Cardiac muscle cell (in vitro differentiated cells and primary cell): ENCODE measurements at places on chromosomes 2 and 18. TPM values are rescaled to one million over a fixed set of nuclear protein-coding genes. Genes with fewer than 3 reads are reported as not detected.

GRCh38 chr2:133092571-133092970 is 422.6 kb upstream of the LYPD1 start:
- no peaks in the 10 kb centered on the region for H3K27me3 ChIP-seq
- no peak overlapping the region for H3K4me3 ChIP-seq
- no peak overlapping the region for H3K27ac ChIP-seq
- no peaks in the 10 kb centered on the region for H3K4me1 ChIP-seq
- no peak for DNase-seq

DNA sequence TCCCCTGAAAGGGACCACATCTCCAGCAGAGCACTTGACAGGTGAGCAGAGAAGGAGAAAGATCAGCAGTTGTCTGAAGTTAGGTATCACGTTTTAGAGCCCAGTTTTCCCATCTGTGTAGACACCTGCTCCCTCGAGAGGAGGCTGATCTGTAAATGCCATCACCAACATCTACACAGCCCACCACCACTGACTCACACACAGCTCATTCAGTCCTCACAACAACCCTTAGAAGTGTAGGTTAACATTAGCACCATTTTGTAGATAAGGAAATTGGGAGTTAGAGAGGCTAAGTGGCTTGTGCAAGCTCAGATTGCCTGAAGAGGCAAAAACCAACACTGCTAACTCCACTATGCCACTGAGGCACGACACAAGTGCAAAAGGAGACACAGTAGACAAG is 37.2 kb upstream of the STAT1 start:
- no peak for DNase-seq
- H3K27me3 ChIP-seq = no peaks in the 10 kb centered on the region
- H3K4me3 ChIP-seq = no peak overlapping the region
- peaks cover 9% of the 10 kb centered on the region for H3K4me1 ChIP-seq
- H3K27ac ChIP-seq = no peak overlapping the region

DNA sequence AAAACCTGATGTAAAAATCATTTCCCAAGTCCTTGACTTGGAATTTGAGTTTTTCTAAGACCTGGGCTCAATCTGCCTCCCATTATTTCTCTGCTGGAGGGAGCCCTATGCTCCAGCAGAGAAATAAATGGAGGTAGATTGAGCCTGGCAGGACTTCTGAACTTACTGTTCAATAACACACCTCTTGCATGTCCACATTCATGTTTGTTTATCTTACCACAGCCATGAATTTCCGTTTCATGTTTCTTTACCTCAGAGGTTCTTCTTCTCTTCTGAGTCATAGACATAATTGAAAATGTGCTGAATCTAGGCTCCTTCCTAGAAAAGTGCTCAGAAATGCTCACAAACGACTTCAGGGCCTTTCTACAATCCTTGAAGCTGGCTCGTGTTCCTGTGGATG is 170.8 kb downstream of the PMAIP1 start:
- no peak overlapping the region for H3K4me3 ChIP-seq
- no peaks in the 10 kb centered on the region for H3K36me3 ChIP-seq
- no peak overlapping the region for H3K27ac ChIP-seq
- DNase-seq = no peak
- H3K4me1 ChIP-seq = peaks cover 3% of the 10 kb centered on the region
- H3K27me3 ChIP-seq = no peaks in the 10 kb centered on the region

GRCh38 chr18:32439241-32439640 is 31.4 kb downstream of the GAREM1 start:
- no peaks in the 10 kb centered on the region for H3K36me3 ChIP-seq
- no peak for DNase-seq
- no peak overlapping the region for H3K27ac ChIP-seq
- no peak overlapping the region for H3K4me3 ChIP-seq
- no peaks in the 10 kb centered on the region for H3K27me3 ChIP-seq

DNA sequence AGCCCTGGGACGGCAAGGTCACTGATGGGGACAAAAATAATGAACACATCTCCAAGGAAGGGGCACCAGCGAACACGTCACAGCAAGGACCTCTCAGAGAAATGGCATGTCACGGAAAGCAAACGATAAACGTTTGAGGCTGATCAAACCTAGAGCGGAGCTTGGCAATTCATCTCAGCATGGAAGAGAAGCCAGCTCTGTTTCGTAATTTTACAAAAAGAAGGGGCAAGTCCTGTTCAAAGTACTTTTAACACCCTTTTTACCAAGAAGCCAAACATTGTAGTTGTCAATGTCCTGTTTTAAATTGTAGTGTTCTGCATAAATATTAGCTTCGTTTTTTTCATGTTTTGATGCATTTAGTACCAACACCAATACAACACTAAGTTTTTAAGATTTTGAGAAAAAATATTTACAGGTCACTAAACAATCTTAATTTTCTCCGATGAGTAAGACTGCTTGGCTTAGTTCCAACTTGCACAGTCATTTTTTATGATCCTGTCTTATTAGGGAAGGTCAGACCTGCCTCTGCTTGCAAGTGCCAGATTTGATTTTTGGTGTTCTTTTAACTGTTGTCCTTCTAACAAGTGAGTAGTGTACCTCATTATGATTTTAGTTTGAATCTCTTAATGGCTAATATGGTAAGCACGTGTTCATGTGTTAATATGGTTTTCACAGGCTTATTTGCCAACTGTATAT is 818.5 kb upstream of the SALL3 start:
- H3K36me3 ChIP-seq = no peaks in the 10 kb centered on the region
- H3K27me3 ChIP-seq = no peaks in the 10 kb centered on the region
- no peak for DNase-seq

GRCh38 chr2:84939426-84940087 is 31.4 kb upstream of the KCMF1 start:
- no peak for DNase-seq
- no peaks in the 10 kb centered on the region for H3K27me3 ChIP-seq
- H3K4me1 ChIP-seq = no peaks in the 10 kb centered on the region
- no peaks in the 10 kb centered on the region for H3K36me3 ChIP-seq
- no peak overlapping the region for H3K4me3 ChIP-seq

DNA sequence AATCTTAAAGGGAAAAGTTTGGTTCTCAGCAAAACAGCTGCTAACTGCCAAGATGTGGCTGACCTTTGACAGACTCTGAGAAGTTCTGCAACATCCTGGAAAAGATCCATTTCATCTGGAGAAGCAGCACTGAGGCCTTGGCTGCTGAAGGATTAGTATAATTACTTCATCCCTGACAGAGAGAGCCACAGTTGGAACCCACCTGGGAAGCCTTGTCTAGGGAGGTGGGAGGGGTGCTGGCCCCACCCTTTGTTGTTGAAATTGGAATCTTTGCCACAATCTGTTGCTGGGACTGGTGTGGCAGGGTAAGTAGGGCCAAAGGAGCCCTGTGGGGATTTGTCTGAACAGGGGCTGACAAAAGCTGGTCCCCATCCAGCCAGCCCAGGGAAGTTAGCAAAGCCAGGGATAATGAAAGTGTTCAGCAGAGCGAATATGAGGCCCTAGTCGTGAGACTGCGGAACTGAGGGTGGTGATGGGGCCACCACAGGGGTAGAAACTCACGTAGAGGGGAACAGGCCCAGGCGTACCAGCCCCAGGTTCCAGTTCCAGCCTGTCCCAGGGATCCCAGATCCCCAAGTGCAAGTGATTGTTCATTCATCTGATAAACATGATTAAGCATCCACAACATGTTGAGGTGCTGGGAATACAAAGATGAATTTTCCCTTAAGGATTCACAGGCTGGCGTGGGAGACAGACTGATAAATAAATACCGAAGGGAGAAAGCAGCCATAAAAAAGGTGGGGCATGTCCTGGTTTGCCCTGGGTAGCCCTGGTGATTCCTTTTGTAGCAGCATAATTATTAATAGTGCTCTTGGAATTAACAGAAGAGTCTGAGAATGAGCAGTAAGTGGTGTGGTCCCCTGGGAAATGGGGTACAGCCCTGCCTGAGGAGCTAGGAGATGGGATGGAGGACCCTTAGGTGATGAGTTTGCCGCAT is 60.0 kb downstream of the MYO1B start:
- no peaks in the 10 kb centered on the region for H3K36me3 ChIP-seq
- no peak overlapping the region for H3K27ac ChIP-seq
- peak; percentile 95 for DNase-seq
- H3K27me3 ChIP-seq = no peaks in the 10 kb centered on the region

GRCh38 chr18:55455938-55456337 is 132.1 kb downstream of the TCF4 start:
- no peak overlapping the region for H3K27ac ChIP-seq
- H3K4me3 ChIP-seq = no peak overlapping the region
- no peak for DNase-seq
- peaks cover 4% of the 10 kb centered on the region for H3K36me3 ChIP-seq
- no peaks in the 10 kb centered on the region for H3K27me3 ChIP-seq

DNA sequence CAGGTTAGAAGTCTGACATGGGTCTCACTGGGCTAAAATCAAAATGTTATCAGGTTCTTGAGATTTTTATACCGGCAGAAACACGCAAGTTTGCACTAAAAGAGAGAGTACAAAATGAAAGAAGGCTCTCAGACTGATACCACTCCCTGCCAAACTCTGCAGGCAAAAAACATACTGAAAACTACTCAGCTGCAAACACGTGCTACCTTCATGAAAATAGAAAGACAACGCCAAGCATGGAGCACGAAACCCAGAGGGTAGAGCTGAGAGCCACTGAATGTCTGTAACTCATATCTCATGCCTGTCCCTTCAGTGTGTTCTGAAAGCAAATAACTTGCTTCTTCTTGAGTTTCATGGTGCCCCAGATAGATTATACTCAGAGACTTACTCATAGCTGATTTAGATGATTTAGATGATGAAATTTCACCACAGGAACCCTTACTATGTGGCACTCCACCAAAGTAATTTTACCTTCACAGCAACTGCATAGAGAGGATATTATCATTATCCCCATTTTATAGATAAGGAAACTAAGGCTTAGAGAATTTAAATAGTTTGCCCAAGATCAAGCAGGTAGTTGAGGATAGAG is 313.0 kb upstream of the SLC39A10 start:
- no peaks in the 10 kb centered on the region for H3K36me3 ChIP-seq
- no peaks in the 10 kb centered on the region for H3K27me3 ChIP-seq
- H3K4me3 ChIP-seq = no peak overlapping the region
- no peak for DNase-seq
- H3K27ac ChIP-seq = no peak overlapping the region
- H3K4me1 ChIP-seq = no peaks in the 10 kb centered on the region

- H3K4me3 ChIP-seq = no peak overlapping the region
- no peaks in the 10 kb centered on the region for H3K36me3 ChIP-seq
- no peak for DNase-seq
- H3K27me3 ChIP-seq = no peaks in the 10 kb centered on the region
- H3K4me1 ChIP-seq = peaks cover 4% of the 10 kb centered on the region
These were observed 130.9 kb downstream of the NCOA1 start for GRCh38 chr2:24621779-24622538.

DNA sequence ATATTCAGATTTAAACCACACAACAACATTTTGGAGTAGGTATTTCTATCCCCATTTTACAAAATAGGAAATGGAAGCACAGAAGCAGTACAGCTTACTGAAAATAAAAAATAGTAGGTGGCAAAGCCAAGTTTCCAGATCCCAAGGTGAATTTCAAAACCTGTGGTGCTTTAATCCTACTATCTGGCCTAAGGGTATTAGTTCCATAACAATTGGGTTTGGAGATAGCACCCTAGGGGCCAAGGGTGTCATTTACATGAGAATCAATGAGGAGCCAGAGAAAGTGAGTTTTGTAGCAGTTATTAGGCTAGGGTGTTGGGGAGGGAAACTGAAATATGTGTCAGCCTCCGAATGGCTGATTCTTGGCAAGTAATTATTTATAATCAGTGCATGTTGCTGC is 24.9 kb downstream of the OSBPL6 start:
- no peak for DNase-seq
- H3K4me1 ChIP-seq = no peaks in the 10 kb centered on the region
- no peak overlapping the region for H3K4me3 ChIP-seq
- H3K27ac ChIP-seq = no peak overlapping the region

DNA sequence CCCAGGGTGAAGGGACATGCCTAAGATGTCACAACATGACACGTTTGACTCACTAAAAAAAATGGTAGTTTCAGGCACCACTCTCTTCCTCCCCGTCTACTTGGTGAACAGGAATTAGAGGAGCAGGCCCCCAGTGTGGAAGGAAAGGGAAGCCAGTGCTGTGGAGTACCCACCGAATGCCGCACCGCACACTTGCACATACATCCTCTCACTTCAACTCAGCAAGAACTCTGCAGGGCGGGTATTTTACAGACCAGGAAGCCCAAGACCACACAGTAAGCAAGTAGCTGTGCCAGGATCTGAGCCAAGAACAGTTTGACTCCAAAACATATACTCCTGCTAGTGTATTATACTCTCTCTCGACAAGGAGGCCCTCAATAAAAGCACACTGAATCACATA is 69.8 kb downstream of the BCL2 start:
- H3K27ac ChIP-seq = no peak overlapping the region
- no peak overlapping the region for H3K4me3 ChIP-seq
- H3K27me3 ChIP-seq = no peaks in the 10 kb centered on the region
- no peaks in the 10 kb centered on the region for H3K36me3 ChIP-seq

DNA sequence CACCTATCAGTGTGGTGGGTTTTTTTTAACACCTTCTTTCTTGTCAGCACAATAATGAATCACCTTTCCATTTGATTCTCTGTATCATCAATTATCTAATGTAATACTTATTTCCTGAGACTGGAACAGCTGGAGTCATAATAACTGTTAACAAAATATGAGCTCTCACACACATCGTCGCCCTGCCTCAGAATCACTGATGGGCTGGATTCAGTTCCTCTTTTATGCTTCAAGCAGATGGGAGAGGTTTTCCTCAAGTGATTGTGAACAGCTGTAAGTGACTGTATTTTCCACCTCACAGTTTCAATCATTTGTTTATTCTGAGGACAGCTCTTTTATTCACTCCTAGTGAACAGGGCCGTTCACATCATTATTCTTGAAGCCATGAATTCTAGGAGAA is 330.2 kb downstream of the DSC3 start:
- no peaks in the 10 kb centered on the region for H3K27me3 ChIP-seq
- H3K4me3 ChIP-seq = no peak overlapping the region

DNA sequence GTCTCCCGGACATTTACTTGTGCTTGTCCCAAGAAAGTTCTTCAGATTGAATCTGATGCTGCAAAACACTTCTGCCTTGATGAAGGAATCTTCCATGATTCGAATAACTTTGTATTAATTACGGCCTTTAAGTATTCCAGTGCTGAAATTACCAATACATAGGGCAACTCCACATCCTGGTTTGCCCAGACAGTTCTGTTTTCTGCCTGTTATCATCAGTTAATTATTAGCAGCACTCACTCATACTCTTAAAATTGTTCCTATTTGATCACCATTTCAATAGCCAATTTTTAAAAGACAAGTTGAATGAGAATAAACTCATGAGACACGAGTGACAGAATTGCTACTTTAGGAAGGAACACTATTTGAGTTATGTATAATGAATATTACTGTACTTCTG is 620.7 kb upstream of the ZEB2 start:
- no peak overlapping the region for H3K4me3 ChIP-seq
- no peaks in the 10 kb centered on the region for H3K4me1 ChIP-seq
- H3K36me3 ChIP-seq = no peaks in the 10 kb centered on the region
- no peak for DNase-seq
- H3K27ac ChIP-seq = no peak overlapping the region

DNAJC5G gene
- 3.6 and 14.1 TPM in 2 replicates for total RNA-seq

SPC25 gene
- 3.3 and 10.1 TPM in 2 replicates for total RNA-seq

BMP10 gene
- 0.46 and 0.95 TPM in 2 replicates for total RNA-seq

NTSR2 gene
- total RNA-seq = not detected in 2 replicates

DCC gene
- total RNA-seq = 0.14 and 0.27 TPM in 2 replicates
